GM13977 (cell line): ENCODE measurements at places on chromosomes 16 and 17.
A peak's percentile ranks its signal among the peaks of the same experiment; 100 is the strongest.

- DNase-seq, result peak; percentile 92
Observed at GRCh38 chr17:83119987-83120864, 40.8 kb downstream of the METRNL start.

GRCh38 chr17:79829004-79829403 lies 10.2 kb downstream of the CBX4 start:
- DNase-seq, result no peak

- DNase-seq, result no peak
Observed at GRCh38 chr17:66326476-66327047, 24.1 kb downstream of the PRKCA start.

DNA sequence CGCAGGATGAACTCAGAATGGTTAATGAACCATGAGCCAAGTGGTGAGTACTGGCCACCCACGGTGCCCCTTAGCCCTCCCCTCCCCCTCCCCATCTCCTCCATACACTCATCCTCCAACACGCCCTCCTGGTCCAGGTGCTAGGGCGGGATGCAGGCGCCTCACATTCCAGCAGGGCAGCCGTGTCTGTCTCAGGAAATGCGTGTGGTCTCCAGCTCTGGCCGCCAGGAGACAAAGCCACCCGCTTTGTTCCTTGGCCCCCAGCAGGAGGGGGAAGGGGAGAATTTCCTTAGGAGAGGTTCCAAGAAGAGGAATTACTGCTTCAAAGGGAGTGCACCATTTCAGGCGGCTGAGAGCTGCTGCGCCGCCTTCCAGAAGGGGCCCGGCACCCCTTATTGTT lies 29.7 kb upstream of the RMI2 start:
- no peak for DNase-seq

DNA sequence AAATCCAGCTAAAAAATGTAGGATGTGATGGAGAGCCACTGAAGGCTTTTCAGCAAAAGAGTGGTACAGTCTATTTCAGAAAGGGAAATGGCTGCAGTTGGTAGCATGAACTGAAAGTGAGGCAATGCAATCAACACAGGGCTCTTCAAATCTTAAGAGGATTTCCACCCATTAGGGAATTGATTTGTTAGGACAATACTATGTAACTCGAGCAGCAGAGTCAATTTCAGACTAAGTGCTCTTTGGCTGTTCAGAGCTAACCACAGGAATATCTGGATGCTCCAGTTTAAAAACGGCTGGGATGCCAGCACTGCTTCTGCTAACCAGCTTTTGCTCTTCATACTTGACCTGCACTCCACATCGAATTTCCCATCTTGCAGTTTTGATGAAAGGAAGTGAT lies 24.6 kb downstream of the CACNG1 start:
- DNase-seq, result no peak

DNA sequence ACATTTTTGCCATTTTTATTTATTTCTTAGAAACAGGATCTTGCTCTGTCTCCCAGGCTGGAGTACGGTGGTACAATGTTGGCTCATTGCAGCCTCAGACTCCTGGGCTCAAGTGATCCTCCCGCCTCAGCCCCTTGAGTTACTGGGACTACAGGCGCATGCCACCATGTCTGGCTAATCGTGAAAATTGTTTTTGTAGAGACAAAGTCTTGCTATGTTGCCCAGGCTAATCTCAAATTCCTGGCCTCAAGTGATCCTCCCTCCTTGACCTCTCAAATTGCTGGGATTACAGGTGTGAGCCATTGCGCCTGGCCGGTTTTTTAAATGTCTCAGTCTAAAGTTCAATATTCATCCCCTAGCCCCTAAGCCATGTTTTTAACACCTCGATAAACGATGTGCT lies 182.8 kb upstream of the CACNG3 start:
- DNase-seq, result no peak

- DNase-seq, result no peak
Observed at GRCh38 chr17:10674704-10675103, 17.6 kb upstream of the MYH3 start.

DNA sequence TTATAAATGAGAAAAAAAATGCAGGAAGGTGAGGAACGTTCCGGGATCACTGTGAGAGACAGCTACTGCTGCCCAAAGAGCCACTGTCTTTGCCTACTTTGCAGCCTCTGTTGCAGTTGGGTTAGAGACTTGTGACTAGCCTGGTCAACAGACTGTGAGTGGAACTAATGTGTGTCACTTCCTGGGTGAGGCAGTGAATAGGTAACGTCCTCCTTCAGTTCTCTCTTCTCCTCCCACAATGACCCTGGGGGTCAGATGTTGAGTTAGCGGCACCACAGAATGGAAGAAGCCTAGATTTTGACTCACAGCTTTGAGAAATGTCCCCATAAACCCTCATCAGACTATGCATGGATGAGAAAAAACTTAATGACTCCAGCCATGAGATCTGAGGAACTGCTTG lies 5.2 kb downstream of the C16orf46 start:
- DNase-seq, result no peak
